PC-3 (cell line): ENCODE measurements at places on chromosomes 1 and 21. TPM values are rescaled to one million over a fixed set of nuclear protein-coding genes. Genes with fewer than 3 reads are reported as not detected.

GRCh38 chr21:33541105-33541711 lies 709 bp downstream of the GART start:
- peak; percentile 30 for DNase-seq

- no peak for DNase-seq
These were observed 240.9 kb downstream of the KCTD3 start for GRCh38 chr1:215807911-215808436.

- no peak for DNase-seq
These were observed 14.0 kb upstream of the NES start for GRCh38 chr1:156691191-156691590.

DNA sequence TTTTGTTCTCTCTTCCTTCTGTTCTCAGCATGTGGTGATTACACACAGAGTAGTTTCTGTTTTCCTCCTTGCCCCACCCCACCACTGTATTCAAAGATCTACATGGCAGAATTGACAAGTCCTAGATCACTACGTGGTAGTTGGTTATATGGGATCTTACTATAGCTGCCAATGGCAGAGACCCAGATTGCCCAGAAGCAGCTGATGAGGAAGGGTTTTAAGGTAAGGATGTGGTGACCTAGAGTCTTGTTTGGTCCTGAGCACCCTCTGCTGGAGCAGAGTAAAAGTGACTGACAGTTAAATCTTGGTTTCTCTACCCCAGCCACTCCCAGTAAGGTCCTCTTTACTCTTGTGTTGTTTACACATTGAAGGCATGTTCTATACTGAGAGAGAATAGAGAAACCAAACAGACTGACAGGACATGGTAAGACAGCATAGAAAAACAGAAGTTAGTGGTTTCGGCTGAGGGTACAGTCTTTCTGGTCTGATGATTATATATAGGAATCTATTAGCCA lies 22.8 kb upstream of the STRIP1 start:
- DNase-seq: peak; percentile 71

- no peak for DNase-seq
These were observed 2.4 kb upstream of the ITLN2 start for GRCh38 chr1:160956966-160957365.

- no peak for DNase-seq
These were observed 85.9 kb downstream of the SELENOF start for GRCh38 chr1:86828024-86828423.

The BTBD8 gene
- total RNA-seq: 2.1 and 3.9 TPM in 2 replicates

The CSMD2 gene
- not detected in 2 replicates for total RNA-seq

The CDC7 gene
- total RNA-seq: 10.0 and 11.1 TPM in 2 replicates

The ARMH1 gene
- total RNA-seq: 0.15 TPM in 1 of 2 replicates, not detected in the other

The SYDE2 gene
- 4.4 and 6.8 TPM in 2 replicates for total RNA-seq

The HMCN1 gene
- 0.66 and 3.3 TPM in 2 replicates for total RNA-seq

The INKA2 gene
- 0.11 TPM in 1 of 2 replicates, not detected in the other for total RNA-seq

The ATP1A2 gene
- total RNA-seq: not detected in 2 replicates

The ERICH3 gene
- total RNA-seq: not detected in 2 replicates
